BJ (cell line): ENCODE measurements at places on chromosomes 2 and 18.

DNA sequence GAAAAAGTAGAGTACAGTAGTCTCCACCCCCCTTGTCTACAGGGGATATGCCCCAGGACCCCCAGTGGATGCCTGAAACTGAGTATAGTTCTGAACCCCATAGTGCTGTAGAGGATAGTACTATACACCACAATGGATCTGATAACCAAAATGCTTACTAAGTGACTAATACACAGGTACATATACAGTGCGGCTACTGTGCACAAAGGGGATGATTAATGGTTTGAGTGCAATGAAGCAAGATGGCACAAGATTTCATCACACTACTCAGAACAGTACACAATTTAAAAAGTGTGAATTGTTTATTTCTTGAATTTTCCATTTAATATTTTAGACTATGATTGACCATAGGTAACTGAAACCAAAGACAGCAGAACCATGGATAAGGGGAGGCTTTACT lies 446.9 kb upstream of the NRP2 start:
- DNase-seq, result no peak

DNA sequence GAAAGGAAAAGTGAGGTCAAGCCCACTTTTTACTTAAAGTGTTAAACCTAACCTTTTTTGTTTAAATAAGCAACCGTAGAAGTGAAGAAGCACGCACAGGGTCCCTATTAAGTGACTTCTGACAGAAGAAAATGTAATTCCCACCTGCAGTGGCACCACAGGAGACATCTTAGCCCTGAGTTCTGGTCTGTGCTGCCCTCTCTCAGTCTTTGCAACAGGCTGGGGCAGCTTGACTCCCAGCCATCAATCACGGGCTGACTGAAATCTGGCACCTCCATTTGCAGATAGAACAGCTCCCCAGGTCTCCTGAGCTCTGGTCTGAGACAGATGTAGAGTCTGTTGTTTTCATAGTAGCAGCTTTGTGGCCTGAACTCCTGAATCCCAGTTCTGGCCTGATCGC lies 170.0 kb downstream of the LTBP1 start:
- DNase-seq, result no peak

DNA sequence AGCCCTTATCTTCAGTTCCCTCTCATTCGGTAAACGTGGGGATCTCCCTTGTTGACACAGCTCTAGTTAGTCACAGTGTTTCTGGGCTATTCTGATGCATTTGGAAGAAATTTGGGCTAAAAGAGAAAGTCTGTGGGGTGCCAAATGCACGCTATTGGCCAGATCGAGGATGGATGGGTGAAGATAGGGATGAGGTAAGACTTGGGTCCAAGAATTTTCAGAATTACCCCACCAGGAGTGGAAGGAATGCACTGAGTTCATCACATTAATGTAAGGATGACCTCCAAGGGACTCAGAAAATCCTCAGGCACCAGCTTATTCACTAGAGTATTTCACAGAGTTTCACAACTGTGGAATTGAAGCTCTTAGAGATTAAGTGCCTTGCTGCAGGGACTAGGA lies 49.3 kb downstream of the NRP2 start:
- DNase-seq, result no peak

DNA sequence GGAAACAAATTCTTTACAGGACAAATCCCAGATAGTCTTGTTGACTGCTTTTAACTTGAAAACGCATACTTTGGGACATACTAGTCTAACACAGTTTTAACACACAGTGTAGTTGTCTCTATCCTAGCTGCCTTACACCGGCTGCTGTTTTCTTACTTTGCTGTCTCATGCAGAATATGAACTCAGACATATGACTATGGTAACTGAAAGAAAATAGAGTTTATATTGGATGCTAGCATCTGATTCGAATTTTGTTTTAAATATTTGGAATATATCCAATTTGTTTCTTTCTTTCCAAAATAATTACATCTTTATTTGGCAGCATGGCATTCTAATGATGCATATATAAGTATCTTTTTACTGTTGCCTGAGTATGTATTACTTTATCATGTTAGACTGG lies 69.8 kb downstream of the ANKRD12 start:
- no peak for DNase-seq

GRCh38 chr2:132581991-132582738 lies 87.8 kb downstream of the LYPD1 start:
- DNase-seq, result no peak

DNA sequence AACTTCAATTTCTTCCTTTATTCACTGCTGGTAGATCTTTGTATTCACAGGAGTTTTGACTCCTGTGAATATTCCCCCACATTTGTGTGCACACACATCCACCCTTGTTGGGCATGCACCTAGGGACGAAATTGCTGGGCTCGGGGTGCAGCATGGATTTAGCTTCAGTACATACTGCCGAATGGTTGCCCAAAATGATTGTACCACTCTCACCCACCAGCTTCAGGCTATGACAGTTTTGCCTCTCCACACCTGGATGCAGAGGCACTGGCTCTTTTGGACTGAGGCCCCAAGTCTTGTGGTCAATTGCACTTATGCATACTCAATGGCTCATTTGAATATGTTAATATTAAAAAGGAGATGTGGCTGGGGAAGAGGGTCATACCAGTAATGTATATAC lies 65.1 kb upstream of the ODC1 start:
- no peak for DNase-seq

DNA sequence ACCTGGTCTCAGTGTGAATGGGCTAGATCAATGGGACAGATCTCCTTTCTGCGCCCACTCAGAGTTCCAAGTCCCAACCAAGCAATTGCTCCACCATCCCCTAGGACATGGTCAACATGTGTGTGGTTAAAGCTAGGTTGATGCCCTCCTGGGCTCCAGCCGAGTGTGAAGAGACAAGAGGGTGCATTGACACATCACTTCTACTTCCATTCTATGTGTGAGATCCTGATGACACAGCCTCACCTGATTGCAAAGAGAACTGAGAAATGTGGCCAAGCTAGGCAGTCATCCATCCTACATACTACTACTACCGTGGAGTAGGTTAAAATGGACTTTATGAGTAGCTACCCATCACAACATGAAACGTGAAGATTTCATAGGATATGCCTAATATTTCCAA lies 106.8 kb downstream of the NCKAP5 start:
- no peak for DNase-seq

DNA sequence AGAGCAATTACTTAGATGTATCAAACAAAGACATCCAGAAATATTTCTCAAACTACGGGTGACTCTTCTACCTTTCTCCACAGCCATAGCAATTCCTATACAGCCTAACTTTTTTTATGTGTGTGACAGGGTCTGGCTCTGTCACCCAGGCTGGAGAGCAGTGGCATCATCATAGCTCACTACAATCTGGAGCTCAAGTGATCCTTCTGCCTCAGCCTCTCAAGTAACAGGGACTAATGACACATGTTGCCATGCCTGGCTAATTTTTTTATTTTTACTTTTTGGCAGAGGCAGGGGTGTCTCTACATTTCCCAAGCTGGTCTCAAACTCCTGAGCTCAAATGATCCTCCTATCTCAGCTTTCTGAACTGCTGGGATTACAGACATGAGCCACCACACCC lies 328.9 kb upstream of the NT5C1B start:
- no peak for DNase-seq

DNA sequence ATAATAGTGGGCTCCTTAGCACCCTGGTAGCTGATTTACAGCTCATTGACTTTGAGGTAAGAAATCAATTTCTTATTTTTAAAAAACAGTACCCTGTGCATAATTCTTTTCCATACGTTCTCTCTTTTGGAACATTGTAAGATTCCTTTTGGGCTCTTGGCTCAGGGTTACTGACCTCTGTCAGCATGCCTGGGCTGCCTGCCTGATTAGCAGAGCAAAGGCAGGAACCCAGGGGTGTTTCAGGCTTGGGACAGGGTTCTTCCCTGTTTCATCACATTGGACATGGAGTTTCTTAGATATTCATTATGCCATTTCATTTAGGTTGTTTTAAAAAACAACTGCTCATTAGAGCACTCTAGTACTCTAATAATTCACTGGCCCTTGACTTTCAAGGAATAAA lies 73.8 kb upstream of the ITM2C start:
- no peak for DNase-seq

DNA sequence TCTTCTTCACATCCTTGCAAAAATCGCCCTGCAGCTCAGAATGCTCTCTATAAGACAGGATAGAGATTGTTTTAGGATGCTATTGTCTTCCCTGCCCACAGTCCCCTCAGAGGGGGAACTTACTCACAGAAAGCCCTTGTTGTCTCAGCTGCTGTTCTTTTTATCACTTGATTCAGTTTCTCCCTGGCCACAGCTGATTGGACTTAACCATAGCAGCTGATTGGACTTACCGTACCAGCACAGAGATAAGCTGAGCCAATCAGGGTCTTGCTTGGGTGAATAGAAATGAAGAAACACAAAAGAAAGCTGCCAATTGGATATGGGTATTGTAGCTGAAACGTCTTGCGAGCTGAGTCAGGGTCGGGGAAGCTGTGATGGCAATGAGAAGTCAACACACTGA lies 194.2 kb upstream of the MEX3C start:
- DNase-seq, result no peak

DNA sequence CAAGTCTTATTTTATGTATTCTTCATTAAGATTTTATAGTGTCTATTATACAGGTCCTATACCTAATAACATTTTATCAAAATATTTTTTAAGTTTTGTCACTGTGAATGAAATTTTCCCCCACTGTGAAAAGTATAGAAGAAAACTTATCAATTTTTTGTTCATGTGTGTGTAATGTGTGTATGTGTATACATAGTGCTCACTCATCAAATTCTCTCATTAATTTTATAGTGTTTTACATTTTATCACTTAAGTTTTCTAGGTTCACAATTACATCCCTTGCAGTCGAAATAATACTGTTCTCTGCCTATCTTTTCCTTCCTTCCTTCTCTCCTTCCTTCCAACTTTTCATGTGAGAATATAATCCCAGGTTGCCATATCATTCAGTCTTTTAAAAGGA lies 93.2 kb upstream of the FBXO11 start:
- DNase-seq, result no peak

DNA sequence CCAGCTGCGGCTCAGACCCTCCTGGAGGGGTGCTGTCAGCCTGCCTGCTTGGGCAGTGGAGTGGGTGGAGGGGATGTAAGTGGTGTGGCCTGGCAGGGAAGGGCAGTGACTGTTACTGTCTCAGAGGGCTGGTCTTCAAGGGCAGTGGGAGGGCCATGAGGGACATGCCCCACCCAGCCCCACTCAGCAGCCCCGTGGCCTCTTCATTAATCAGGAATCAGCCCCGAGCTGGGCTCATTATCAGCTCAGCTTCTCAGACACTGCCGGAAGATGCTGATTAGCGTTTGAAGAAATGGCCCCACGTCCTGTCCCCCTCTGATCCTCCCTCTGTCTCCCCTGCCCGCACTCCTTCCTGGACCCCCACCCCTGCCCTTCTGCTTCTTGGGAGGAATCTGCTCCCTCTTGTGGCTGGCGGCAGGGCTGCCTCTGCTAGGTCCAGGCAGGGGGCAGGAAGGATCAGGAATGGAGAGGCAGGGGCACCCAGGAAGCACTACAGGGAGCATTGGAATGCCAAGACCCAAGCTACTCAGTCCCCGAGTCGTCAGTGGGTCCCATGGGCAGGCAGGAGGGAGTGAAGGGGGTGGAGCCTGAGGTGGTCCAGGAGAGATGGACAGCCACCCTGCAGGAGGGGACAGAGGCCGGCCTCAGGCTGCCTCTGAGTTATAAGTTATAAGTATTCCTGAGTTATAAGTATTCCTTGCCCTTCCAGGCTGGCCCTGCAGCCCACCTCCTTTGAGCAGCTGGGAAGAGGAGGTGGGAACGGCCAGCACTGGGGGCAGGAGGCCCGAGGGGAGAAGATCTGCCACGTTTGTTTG lies 7.0 kb downstream of the ASIC4 start:
- DNase-seq, result no peak

DNA sequence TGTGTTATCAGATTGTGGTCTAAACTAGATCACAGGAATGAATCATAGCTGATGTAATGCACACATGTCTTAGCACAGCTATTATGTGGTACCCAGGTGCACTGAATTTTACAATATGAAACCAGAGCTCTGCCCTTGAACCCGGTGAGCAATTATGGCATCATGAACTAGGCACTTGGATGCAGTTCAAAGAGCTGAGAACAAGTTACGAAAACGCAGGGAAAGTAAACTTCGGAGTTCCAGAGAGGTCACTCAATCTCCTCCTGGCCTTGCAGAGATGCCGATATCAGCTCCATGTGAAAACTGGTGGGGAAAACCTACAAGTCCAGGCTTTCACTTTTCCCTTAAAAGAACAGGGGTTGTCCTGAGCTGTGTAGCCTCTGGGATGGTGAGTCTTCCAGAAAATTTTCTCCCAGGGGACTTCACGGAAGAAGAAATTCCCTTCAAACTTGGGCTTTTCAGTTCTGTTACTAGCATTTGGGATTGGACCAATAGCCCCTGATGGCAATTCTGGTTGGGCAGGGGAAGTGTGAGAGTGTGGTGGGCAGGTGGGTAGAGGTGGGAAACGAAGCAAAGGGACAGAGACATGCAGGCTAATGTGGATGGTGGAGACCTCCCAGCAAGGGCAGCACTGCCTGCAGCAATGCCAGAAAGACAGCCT lies 71.1 kb upstream of the SH3BP4 start:
- DNase-seq, result no peak

- DNase-seq, result no peak
These were observed 16.6 kb downstream of the ATOH8 start for GRCh38 chr2:85770369-85770768.

DNA sequence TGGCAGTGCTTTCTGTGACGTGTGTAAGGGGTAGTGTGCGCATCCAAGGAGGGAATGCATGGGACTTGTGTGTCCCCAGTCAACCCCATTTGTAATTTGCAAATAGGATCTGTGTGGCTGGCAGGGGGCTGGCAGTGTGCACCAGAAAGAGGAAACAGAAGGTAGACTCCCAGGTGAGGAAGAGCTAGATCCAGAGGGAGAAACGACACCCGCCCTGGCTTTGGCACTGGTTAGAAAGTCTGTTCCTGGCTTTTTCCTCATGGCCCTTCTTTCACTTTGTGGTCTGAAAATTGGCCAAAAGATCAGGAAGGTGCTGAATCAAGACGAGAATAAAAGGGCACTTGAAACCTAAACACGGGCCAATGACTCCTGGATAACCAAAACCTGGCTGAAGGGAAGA lies 33.3 kb downstream of the PRKCE start:
- no peak for DNase-seq

GRCh38 chr2:222436040-222436413 lies 11.7 kb downstream of the SGPP2 start:
- DNase-seq, result no peak

DNA sequence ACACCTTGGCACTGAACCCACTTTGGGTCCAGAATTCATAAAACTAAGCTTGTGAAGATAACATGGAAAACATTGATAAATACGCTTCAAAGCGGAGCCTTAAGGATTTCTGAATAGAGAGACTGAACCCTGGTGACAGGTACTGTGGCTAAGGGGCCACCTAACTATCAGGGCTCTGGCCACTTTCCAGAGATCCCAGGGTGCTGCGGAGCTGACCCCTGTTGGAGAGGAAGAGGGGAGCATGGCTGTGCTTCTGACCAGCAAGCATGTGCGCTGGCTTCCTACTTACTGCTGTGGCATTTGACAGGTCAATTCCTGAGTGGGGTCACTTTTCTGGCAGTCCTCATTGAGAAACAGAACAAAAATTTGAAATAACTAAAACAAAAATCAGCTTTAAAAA lies 228.3 kb downstream of the NAPG start:
- no peak for DNase-seq

- DNase-seq, result no peak
These were observed 9.3 kb downstream of the EVA1A start for GRCh38 chr2:75551434-75551833.

- no peak for DNase-seq
These were observed 606 bp downstream of the GAL3ST2 start for GRCh38 chr2:241777170-241777685.
